NCI-H1436 treated with DMSO at 0.1 percent for 48 hours (cell line): ENCODE measurements at places on chromosomes 3 and 15.
A peak's percentile ranks its signal among the peaks of the same experiment; 100 is the strongest.

GRCh38 chr3:64294771-64295170, 69.5 kb upstream of the PRICKLE2 start:
- DNase-seq = no peak

DNA sequence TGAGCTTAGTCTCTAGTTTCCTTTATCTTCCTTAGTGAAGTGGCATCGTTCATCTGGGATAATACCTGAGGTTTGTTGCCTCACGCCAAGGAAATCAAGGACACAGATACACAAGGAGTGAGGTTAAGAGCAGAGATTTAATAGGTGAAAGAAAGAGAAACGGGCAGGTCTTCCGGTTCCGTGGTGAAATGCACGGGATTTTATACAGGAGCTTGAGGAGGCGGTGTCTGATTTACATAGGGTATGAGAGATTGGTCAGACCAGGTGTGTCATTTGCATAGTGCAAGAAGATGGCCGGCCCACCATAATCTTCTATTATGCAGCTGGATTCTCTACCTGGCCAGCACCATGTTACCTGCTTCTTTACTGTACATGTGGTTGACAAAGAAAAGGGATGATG, 17.2 kb downstream of the ARRDC4 start:
- no peak for DNase-seq

GRCh38 chr3:137766876-137767537, 2.9 kb downstream of the SOX14 start:
- no peak for DNase-seq

GRCh38 chr3:71214797-71215196, 368.7 kb downstream of the FOXP1 start:
- DNase-seq = no peak

DNA sequence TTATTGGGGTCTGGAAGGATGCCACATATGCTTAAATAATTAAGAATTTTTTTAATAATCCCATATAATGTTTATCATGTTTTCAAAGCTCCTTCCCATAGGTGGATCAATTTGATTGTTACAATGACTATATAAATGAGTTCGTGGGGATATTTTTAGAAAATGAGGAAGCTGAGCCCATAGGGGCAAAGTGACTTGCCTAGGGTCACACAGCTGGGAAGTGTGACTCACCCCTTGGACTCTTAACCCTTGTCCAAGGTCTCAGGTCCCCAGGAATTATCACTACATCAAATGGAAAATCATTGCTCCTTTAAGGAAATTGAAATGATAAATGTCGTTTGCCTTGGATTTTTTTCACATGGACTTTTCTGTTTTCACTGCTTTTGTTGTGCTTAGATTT, 161.2 kb upstream of the RGMA start:
- DNase-seq = no peak

- no peak for DNase-seq
Measured at GRCh38 chr3:64650096-64650622, 37.6 kb downstream of the ADAMTS9 start.

GRCh38 chr3:150303768-150304167, 104.3 kb upstream of the TSC22D2 start:
- no peak for DNase-seq

DNA sequence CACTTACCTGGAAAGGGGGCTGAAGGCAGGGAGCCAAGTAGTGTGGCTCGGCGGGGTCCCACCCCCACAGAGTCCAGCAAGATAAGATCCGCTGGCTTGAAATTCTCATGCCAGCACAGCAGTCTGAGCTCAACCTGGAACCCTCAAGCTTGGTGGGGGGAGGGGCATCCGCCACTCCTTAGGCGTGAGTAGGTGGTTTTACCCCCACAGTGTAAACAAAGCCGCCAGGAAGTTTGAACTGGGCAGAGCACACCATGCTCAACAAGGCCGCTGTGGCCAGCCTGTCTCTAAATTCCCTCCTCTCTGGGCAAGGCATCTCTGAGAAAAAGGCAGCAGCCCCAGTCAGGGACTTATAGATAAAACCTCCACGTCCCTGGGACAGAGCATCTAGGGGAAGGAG, 156.3 kb downstream of the KBTBD8 start:
- no peak for DNase-seq

- DNase-seq = no peak
Measured at GRCh38 chr3:178329936-178330335, 206.3 kb upstream of the KCNMB2 start.

- no peak for DNase-seq
Measured at GRCh38 chr3:17354341-17354740, 388.1 kb downstream of the TBC1D5 start.

DNA sequence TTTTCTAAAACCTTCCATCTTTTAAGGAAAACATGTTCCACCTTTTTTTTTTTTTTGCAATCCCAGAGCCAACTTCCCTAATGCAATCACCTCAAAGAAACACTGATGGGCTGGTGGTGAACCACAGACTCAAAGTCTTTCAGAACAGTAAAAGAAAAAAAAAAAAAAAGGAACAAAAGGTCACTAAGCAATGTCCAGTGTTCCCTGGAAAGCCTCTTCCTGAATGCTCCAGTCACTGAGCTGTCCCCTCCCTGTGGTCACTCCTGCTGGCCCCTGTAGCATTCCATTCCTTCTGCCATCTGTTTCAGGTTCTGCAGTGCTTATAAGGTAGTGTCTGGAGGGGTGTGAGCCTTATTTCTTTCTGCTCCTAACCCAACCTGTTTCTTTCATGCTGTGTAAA, 53.3 kb downstream of the AAGAB start:
- DNase-seq = no peak

DNA sequence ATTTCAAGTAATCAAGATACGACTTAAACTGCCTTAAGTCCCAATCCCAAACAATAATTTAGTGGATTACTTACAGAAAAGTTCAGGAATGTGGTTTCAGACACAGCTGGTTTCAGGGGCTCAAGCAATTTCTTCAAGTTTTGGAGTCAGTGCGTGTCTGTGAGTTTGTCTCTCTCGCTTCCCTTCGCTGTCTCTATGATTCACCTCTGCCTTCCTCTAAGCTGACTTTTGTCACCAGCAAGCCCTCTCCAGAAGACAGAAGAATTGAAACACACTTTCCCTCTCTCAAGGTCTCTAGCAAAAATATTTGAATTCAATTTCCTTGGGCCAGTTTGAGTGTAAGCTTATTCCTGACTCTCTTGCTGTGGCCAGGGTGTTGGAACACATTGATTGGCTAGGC, 392.4 kb downstream of the EDEM1 start:
- DNase-seq = no peak

DNA sequence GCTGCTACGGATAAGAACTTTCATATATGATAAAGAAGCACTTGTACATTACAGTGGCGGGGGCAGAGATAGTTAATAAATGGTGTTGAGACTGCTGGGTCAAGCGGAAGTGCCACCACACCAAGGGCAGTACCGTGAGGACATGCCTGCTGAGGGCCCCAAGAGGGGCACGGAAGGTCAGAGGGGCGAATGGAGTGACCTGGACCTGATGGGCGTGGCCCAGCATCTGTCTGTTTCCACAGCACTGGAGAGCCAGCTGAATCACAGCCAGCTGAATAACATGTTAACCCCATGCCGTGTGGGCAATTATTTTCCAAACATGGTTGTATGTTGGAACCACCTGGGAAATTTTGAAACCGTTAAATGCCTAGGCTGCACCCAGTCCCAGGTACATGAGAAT, 37.2 kb downstream of the ANKDD1A start:
- no peak for DNase-seq

- DNase-seq = peak; percentile 85
Measured at GRCh38 chr15:36644191-36644896, 64.9 kb downstream of the CDIN1 start.

DNA sequence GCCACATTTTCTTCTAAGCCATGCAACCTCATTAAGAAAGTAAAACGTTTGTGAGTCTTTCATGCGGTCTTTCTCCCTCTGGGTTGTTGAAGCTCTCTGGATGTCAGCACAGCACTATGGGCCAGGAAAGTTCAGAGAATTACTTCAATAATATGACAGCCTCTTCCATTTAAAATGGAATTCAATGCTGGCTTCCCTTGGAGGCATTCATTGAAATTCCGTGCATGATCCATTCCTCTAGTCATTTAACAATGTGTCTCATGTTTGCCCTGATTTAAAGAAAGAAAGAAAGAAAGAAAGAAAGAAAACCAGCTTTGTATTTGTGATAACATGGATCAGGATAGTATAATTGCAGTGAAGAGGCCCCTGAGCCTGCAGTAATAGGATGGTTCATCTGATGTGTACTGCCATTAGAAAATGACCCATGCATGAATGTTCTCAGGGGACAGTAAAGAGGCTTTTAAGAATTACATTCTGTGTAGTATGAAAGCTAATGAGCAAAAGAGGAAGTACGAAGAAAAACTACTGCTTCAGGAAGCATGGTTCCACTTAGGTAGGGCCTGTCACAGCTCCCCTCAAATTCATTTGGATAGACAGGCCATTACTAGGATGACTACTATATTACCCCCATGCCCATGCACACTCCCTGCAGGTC, 146.0 kb downstream of the ARPP21 start:
- DNase-seq = no peak

DNA sequence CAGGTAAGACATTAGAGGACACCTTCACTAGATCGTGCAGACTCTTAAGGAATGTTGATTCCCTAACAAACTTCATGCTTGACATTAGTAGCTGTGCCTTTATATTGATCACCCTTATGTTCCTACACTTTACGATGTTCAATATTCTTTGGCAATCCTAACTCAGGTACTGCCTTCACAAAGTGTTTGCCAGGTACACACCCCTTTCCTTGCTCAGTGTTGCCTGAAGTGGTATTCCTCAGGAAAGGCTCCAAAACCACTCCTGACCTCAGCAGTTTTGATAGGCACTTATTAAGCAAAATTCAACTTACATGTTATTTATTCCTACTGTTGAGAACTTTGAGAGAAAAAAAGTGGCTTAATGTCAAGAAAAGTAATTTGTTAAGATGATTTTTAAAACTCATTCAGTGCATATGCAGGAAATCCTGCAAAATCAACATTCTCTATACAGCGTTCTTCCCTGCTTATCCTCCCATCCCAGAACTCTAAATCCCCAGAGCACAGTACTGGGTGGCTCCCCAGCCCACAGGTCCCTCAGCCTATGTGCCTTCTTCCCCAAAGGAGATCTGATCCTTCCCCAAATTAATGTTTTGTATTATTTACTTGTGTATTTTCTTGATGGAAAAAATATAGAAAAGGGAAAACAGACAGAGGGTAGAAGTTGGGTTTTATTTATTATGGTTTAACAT, 260.7 kb downstream of the MECOM start:
- no peak for DNase-seq

DNA sequence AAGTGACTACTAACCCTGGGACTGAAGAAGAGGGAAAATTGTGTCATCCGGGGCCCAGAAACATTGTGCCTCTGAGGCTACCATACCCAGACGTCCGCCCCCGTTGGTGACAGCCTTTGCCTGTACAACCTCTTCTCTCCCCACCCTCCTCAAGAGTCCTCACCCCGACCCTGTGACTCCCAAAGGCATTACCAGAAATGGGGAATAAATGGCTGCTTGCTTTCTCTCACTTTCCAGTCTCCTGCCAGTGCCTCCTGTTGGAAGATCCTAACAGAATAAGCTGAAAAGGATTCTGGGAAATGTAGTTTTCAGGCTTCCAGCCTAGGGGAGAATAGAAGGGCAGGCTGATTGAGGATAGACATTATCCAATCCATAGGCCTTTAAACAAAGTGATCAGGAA, 30.8 kb upstream of the SLC25A36 start:
- no peak for DNase-seq

- no peak for DNase-seq
Measured at GRCh38 chr3:126476166-126477060, 722 bp upstream of the ZXDC start.

GRCh38 chr15:91265416-91265940, 165.4 kb downstream of the SV2B start:
- no peak for DNase-seq

DNA sequence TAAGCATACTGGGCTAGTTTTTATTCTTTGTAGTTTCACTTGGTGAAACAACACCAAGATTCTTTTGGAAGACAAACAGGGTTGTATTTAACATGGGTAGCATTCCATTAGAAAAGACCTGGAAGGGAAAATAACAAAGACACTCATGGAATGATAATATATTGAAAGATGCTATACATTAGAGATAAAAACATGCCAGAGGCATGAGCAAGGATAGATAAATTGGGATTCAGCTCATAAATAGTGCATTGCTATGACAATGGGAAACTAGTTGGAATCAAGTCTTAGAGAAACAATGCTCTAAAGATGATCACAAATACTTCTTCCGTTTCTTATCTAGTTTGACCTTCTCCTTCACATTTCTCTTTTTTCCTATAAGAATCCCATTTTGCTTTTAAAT, 677.4 kb downstream of the ZNF385D start:
- no peak for DNase-seq

DNA sequence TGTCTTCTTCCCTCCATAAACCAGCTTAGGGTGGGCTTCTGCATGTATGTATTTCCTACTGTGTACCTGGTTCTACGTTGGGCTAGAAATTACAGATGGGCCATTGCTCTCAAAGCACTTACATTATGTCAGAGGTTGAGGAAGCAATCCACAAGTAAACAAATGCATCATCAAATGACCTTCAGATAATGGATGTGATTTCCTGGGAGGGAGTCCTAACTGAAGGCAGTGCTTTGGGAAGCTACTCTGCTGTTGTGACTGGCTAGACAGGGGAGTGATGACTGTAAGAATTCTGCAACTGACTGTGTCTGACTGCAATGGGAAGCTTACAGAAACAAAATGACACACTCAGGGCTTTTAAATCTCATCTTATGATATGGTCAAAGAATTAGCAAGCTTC, 71.0 kb upstream of the PRR23E start:
- DNase-seq = no peak

GRCh38 chr3:71512544-71512943, 71.0 kb downstream of the FOXP1 start:
- no peak for DNase-seq

GRCh38 chr15:31004220-31004733, 12.8 kb upstream of the MTMR10 start:
- DNase-seq = no peak

GRCh38 chr15:80703081-80703480, 8.0 kb downstream of the ABHD17C start:
- no peak for DNase-seq

GRCh38 chr15:97085731-97086130, 755.2 kb downstream of the NR2F2 start:
- no peak for DNase-seq

DNA sequence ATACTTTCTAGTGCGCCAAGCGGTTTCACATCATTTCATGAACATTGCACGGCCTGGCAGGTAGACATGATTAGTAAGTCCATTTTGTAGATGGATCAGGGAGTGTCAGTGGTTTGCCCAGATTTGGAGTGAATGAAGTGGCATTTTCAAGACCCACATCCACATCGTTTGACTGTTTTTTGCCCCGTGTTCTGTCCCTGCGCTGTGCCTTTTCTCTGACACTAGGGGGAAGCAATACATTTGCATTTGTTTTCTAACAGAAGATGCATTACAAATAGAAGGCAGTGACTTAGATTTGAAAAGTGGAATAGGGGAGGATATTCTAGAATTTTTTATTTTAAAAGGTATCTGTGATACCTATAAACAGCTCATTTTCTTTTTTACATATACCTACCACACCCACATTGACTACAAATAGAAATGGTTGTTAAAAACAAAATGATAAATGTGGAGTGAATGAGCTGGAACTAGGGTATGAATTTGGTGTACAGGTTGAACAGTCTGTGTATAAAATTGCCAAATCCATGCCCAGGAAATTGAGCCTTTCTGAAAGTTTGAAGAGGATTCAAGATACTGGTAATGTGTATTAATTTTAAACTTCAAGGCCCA, 98.0 kb downstream of the USP13 start:
- no peak for DNase-seq

- DNase-seq = no peak
Measured at GRCh38 chr3:186971578-186971977, 41.3 kb downstream of the ST6GAL1 start.
